ENCODE measurements at places on chromosomes 13 and 19.

- DNase-seq = no peak
These were observed 929.1 kb downstream of the PCDH9 start for GRCh38 chr13:66301006-66301405.

DNA sequence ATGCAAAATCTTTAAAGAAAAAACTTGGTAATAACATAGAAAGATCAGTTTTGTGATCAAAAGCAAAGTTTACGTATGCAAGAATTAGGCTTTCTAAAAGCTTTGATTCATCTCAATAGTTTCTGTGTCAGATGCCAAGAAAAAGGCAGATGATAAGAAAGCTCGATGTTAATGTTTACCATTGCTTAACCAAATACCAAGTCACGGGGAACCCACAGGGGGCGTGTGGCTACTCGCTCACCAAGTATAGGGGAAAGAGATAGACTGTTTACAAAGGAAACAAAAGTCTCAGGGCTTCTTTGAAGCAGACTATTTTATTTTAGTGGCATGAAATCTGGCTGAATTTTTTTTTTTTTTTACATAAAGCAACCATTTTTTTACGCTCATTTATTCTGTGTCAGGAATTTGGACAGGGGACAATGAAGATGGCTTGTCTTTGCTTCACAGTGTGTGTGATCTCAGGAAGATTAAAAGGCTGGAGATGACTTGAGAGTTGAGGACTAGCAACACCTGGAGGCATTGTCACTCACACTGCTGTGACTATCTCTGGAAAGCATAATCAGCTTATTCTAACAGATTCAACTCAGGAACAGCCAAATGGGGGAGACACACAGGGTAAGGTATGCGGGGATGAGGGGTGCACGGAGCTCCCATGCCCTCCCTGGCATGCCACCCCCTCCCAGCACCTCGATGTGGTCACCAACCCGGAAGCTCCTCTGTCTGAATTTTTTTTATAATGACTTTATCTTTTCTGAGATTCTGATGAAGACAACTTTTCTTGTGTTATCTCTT, 24.9 kb downstream of the RCBTB1 start:
- DNase-seq = no peak

DNA sequence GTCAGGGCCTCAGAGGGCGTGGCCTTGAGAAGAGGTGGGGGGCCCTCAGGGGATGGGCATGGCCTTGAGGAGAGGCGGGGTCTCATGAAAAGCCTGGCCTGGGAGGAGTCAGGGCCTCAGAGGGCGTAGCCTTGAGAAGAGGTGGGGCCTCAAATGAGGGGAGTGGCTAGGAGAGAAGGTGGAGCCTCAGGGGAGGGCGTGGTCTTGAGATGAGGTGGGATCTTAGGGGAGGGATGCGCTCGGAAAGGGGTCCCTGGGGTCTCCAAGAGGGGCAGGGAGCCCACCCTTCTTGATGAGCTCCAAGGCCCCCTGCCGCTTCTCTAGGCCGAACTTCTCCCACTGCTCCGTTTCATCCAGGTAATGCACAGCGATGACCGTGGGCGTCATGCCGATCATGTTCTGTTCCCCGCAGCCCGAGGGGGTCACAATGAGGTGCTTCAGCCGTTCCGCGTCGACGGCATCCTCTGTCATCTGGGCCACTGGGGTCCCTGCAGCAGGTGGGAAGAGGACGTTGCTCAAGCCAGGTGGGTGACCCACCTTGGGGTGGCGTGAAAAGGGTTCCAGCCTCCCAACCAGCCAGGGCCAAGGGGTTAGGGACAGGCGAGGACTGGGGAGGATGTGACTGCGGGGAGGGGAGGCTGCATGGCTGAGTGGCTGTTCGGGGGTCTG, 24.3 kb upstream of the TNFSF14 start:
- DNase-seq = no peak

- DNase-seq = no peak
These were observed 20.4 kb upstream of the ZNF91 start for GRCh38 chr19:23415561-23416191.
